GM23248 (cell line): ENCODE measurements at places on chromosomes 6 and 20. TPM values are rescaled to one million over a fixed set of nuclear protein-coding genes. Genes with fewer than 3 reads are reported as not detected.

GRCh38 chr20:3876676-3877075, 12.5 kb upstream of the PANK2 start:
- peaks cover 6% of the 10 kb centered on the region; the same call in 1 of the 2 replicates for H3K36me3 ChIP-seq
- no peak overlapping the region for H3K27ac ChIP-seq
- no peaks in the 10 kb centered on the region for H3K4me1 ChIP-seq
- no peaks in the 10 kb centered on the region for H3K27me3 ChIP-seq
- no peak overlapping the region for H3K4me3 ChIP-seq

- no peak overlapping the region for H3K4me3 ChIP-seq
- H3K4me1 ChIP-seq, result peaks cover 34% of the 10 kb centered on the region
- no peak for DNase-seq
Measured at GRCh38 chr20:58023346-58023745, 205.1 kb downstream of the ANKRD60 start.

GRCh38 chr20:61917474-61918145, 148.1 kb downstream of the TAF4 start:
- no peak overlapping the region for H3K27ac ChIP-seq
- no peaks in the 10 kb centered on the region for H3K36me3 ChIP-seq
- 0 out of 2 replicates have a peak, but pooled peaks cover 5% of the 10 kb centered on the region for H3K27me3 ChIP-seq
- no peak for DNase-seq
- no peak overlapping the region for H3K4me3 ChIP-seq

- no peaks in the 10 kb centered on the region; the same call in 1 of the 2 replicates for H3K27me3 ChIP-seq
- H3K27ac ChIP-seq, result no peak overlapping the region
- H3K36me3 ChIP-seq, result no peaks in the 10 kb centered on the region
- DNase-seq, result no peak
- no peak overlapping the region for H3K4me3 ChIP-seq
Measured at GRCh38 chr20:22821796-22822195, 213.3 kb upstream of the SSTR4 start.

DNA sequence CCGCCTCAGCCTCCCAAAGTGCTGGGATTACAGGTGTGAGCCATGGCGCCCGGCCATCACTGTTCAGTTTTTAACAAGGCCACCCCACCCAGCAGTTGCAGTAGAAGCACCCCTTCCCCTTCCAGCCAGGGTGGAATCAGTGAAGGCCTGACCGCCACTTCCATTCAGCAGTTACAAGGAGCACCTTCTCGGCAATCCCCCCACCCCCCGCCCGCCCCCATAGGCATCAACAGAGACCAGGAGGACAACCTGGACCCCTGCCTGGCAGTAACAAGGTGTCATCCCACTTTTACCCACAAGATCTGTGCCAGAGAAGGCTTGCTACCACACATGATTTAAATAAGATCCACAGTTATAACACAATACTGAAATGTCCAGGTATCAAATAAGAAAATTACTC, 23.1 kb downstream of the NCR2 start:
- no peaks in the 10 kb centered on the region for H3K4me1 ChIP-seq
- no peak overlapping the region for H3K27ac ChIP-seq
- H3K4me3 ChIP-seq, result no peak overlapping the region
- peaks cover 19% of the 10 kb centered on the region for H3K27me3 ChIP-seq
- H3K36me3 ChIP-seq, result no peaks in the 10 kb centered on the region

- H3K4me3 ChIP-seq, result no peak overlapping the region
- H3K36me3 ChIP-seq, result no peaks in the 10 kb centered on the region
- H3K27me3 ChIP-seq, result peaks cover 35% of the 10 kb centered on the region
- no peak for DNase-seq
- no peaks in the 10 kb centered on the region for H3K4me1 ChIP-seq
Measured at GRCh38 chr6:117272032-117272866, 6.9 kb downstream of the VGLL2 start.

DNA sequence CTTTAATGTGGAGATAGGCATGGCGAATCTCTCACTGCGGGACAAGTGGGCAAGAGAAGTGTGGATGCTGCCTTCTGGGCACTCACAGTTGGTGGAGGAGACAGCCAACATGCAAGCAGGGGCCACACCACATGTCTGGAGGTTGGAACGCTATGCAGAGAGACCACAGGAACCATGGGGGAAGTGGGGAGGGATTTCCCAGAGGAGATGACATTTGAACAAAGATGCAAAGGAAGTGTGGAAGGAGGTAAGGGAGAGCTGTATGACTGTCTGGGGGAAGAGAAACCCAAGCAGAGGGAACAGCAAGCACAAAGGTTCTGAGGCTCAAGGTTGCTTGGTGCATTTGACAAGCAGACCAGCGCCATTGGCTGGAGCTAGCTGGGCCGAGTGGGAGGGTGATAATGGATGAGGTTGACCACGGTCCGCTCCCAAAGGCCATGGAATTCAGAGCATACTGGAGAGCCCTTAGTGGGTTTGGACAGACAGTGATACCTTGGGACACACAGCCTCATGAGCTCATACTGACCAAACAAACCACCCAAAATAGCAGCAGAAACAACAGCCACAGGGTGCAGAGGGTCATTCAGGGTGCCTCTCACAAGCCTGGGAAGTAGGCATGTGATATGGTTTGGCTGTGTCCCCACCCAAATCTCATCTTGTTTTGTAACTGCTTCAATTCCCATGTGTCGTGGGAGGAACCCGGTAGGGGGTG, 7.6 kb upstream of the FAM110A start:
- peaks cover 17% of the 10 kb centered on the region for H3K4me1 ChIP-seq
- no peak overlapping the region for H3K27ac ChIP-seq
- H3K36me3 ChIP-seq, result no peaks in the 10 kb centered on the region
- H3K27me3 ChIP-seq, result no peaks in the 10 kb centered on the region

GRCh38 chr20:16212790-16213189, 360.5 kb downstream of the KIF16B start:
- H3K27ac ChIP-seq, result no peak overlapping the region
- no peaks in the 10 kb centered on the region for H3K27me3 ChIP-seq
- no peak for DNase-seq
- H3K4me3 ChIP-seq, result no peak overlapping the region
- no peaks in the 10 kb centered on the region for H3K36me3 ChIP-seq
- no peaks in the 10 kb centered on the region for H3K4me1 ChIP-seq

DNA sequence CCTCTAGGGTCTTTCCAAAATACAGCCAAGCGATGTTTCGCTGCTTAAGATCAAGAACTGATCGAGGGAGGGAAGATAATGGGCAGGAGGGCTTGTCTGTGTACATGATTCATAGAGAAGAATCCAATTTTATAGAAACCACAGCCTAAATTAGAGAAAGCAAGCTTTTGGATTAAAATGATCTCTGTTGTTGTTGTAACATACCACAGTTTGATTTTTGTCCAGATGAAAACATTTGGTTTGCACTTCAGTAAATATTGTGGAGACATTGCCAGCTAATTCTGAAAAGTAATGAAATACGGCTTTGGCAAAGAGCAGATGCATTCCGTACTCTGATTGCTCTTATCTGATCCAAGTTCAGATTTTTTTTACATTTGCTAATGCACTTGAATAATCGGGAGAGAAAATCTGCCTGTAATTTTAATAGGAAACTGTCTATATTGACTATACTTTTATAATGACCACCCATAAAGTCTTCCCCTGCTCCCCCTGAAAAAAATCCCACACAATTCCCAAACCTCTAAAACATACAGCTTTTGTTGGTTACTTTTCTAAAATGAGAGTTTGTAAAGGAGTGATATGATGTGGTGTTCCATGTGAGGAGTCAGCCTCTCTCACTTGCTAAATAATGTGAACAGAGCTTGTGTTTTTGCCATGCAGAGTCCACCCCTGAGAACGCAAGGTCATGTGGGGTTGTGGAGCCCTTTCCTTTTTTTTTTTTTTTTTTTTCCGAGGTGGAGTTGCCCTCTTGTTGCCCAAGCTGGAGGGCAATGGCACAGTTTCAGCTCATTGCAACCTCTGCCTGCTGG, 199.9 kb downstream of the DTNBP1 start:
- DNase-seq, result peak; percentile 30
- H3K36me3 ChIP-seq, result no peaks in the 10 kb centered on the region
- H3K27ac ChIP-seq, result no peak overlapping the region
- no peaks in the 10 kb centered on the region for H3K27me3 ChIP-seq
- peak overlapping the region; percentile 6; the same call in 1 of the 2 replicates for H3K4me3 ChIP-seq
- H3K4me1 ChIP-seq, result peaks cover 32% of the 10 kb centered on the region

DNA sequence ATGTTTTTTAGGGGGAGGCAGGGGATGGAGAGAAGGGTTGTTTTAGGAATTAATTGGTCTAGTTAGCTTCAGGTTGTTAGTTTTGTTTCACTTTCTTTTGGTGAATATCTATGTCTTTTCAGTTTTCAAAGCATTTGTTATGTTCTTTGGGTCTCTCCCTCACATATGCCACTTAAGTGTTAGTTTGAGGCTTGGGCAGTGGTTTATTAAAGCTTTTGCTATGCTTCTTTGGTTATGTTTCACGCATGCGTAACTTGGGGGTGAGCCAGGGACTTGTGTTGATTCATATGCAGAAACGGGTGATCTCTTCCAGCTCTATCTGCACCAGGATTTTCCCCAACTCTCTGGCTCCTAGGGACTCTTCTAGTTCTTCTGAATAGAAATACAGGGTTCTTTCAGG, 11.4 kb upstream of the MMS22L start:
- H3K4me3 ChIP-seq, result peak overlapping the region; percentile 40; the same call in 1 of the 2 replicates
- peak; percentile 84 for DNase-seq
- peaks cover 22% of the 10 kb centered on the region for H3K4me1 ChIP-seq
- no peak overlapping the region for H3K27ac ChIP-seq
- no peaks in the 10 kb centered on the region for H3K27me3 ChIP-seq

- H3K4me1 ChIP-seq, result no peaks in the 10 kb centered on the region
- no peak overlapping the region for H3K27ac ChIP-seq
- H3K27me3 ChIP-seq, result no peaks in the 10 kb centered on the region
Measured at GRCh38 chr6:44471271-44471981, 83.9 kb downstream of the CDC5L start.

- no peaks in the 10 kb centered on the region for H3K27me3 ChIP-seq
- H3K4me1 ChIP-seq, result no peaks in the 10 kb centered on the region
- H3K27ac ChIP-seq, result no peak overlapping the region
- no peak for DNase-seq
- H3K36me3 ChIP-seq, result no peaks in the 10 kb centered on the region
Measured at GRCh38 chr20:15802020-15802419, 771.2 kb downstream of the KIF16B start.

GRCh38 chr6:31386977-31387376, 16.4 kb upstream of the MICA start:
- no peaks in the 10 kb centered on the region for H3K27me3 ChIP-seq
- H3K36me3 ChIP-seq, result no peaks in the 10 kb centered on the region
- peaks cover 9% of the 10 kb centered on the region; the same call in 1 of the 2 replicates for H3K4me1 ChIP-seq
- no peak overlapping the region for H3K27ac ChIP-seq

DNA sequence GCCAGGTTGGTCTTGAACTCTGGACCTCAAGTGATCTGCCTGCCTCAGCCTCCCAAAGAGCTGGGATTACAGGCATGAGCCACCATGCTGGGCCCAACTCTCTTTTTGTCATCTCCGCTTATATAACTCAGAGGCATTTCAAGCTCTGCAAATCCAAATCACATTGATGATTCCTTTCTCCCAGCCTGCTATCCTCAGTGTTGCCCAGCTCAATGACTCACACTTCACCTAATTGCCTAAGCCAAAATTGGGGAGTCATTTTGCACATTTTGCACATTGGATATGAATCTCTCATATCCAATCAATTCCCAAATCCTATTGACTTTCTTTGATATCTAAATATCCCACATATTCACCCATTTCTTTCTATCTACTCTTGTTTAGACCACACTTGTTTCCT, 3.9 kb downstream of the UTRN start:
- peaks cover 15% of the 10 kb centered on the region for H3K36me3 ChIP-seq
- peaks cover 29% of the 10 kb centered on the region for H3K4me1 ChIP-seq
- peak; percentile 56 for DNase-seq
- no peak overlapping the region for H3K27ac ChIP-seq
- H3K27me3 ChIP-seq, result no peaks in the 10 kb centered on the region
- H3K4me3 ChIP-seq, result no peak overlapping the region

- H3K4me3 ChIP-seq, result no peak overlapping the region
- peak overlapping the region; percentile 27; the same call in 1 of the 2 replicates for H3K27ac ChIP-seq
- 0 out of 2 replicates have a peak, but pooled peaks cover 3% of the 10 kb centered on the region for H3K36me3 ChIP-seq
- DNase-seq, result no peak
Measured at GRCh38 chr6:100809346-100809745, 71.8 kb downstream of the ASCC3 start.

- H3K36me3 ChIP-seq, result no peaks in the 10 kb centered on the region
- H3K27me3 ChIP-seq, result no peaks in the 10 kb centered on the region
- H3K4me3 ChIP-seq, result no peak overlapping the region
- no peak for DNase-seq
- H3K27ac ChIP-seq, result no peak overlapping the region
Measured at GRCh38 chr6:167479901-167480648, 155.2 kb downstream of the TTLL2 start.

DNA sequence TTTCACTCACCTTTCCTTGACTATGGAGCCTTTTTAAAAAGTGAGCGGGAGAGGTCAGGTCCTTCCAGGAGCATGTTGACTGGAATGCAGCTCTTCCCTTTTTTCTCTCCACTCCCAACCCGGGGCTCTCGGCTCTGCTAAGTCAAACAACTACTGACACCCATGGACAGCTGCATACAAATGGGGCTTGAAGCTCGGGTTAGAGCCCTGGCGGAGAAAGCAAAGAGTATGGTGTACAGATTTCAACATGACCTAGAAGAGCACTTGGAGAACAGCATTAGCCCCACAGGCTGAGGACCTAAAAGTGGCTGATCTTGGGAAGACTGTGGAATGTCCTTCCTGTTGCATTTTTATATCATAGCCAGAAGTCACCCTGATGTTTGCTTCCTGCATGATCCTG, 162.0 kb upstream of the STMND1 start:
- no peaks in the 10 kb centered on the region for H3K4me1 ChIP-seq
- DNase-seq, result no peak
- H3K27me3 ChIP-seq, result no peaks in the 10 kb centered on the region
- no peak overlapping the region for H3K4me3 ChIP-seq
- H3K36me3 ChIP-seq, result no peaks in the 10 kb centered on the region

DNA sequence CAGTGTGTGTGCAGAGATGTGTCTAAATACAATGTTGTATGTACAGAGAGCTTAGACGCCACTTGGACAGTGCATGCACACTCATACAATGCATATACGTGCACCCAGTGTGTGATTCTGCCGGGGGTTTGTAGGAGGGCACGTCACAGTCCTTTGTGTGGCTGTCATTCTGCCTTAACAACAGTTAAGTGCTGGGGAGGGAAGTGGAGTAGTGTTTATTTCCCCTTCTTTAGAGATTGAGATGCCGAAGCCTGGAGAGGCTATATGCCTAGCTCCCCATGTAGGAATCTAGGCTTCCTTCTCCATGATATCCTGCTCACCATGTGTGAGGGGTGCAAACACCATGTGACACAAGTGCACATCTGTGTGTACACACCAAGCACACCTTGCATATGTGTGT, 38.2 kb downstream of the MDFI start:
- no peaks in the 10 kb centered on the region for H3K36me3 ChIP-seq
- DNase-seq, result no peak
- no peaks in the 10 kb centered on the region for H3K4me1 ChIP-seq
- H3K27ac ChIP-seq, result no peak overlapping the region
- no peak overlapping the region for H3K4me3 ChIP-seq

DNA sequence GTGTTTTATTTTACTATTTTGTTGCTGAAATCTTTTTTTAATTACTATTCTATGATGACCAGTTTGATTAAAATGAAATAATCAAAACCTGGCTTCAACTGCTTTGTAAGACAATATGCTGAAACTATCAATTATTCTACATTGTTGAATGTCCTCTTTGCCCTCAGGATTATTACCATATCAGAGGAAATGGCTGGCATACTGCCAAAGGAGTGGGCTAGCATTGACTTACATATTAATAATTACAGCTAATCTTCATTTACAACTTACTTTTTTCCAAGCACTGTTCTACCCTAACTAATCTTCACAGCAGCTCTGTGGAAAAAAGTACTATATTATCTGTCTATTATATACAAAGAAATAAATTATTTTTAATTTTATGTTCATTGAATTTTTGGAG, 560.5 kb downstream of the BCKDHB start:
- no peaks in the 10 kb centered on the region for H3K36me3 ChIP-seq
- no peaks in the 10 kb centered on the region for H3K27me3 ChIP-seq
- no peaks in the 10 kb centered on the region for H3K4me1 ChIP-seq
- no peak for DNase-seq
- no peak overlapping the region for H3K4me3 ChIP-seq

RHAG gene
- total RNA-seq, result not detected in 2 replicates

IYD gene
- total RNA-seq, result not detected in 2 replicates

UST gene
- 23.1 and 23.3 TPM in 2 replicates for total RNA-seq

MATN4 gene
- total RNA-seq, result not detected in 2 replicates

MUC22 gene
- total RNA-seq, result not detected in 2 replicates

TMEM170B gene
- total RNA-seq, result 0.54 and 0.63 TPM in 2 replicates
